ENCODE measurements at places on chromosomes 13 and 19.

- no peak for DNase-seq
Measured at GRCh38 chr13:112270951-112271350, 105.2 kb upstream of the SPACA7 start.

DNA sequence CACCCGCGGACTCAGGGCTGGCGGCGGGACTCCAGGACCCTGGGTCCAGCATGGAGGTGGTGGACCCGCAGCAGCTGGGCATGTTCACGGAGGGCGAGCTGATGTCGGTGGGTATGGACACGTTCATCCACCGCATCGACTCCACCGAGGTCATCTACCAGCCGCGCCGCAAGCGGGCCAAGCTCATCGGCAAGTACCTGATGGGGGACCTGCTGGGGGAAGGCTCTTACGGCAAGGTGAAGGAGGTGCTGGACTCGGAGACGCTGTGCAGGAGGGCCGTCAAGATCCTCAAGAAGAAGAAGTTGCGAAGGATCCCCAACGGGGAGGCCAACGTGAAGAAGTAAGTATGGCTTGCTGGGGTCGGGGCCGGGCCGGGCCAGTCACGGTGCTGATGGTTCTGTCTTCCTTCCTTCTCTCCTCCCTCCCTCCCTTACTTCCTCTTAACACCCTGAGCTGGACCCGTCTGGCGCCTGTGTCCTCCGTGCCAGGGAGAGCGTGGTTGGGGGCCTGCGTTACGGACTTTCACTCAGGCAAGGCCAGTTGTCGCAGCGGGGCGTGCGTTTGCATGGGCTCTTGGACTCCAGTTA is 1.4 kb downstream of the STK11 start:
- no peak for DNase-seq

DNA sequence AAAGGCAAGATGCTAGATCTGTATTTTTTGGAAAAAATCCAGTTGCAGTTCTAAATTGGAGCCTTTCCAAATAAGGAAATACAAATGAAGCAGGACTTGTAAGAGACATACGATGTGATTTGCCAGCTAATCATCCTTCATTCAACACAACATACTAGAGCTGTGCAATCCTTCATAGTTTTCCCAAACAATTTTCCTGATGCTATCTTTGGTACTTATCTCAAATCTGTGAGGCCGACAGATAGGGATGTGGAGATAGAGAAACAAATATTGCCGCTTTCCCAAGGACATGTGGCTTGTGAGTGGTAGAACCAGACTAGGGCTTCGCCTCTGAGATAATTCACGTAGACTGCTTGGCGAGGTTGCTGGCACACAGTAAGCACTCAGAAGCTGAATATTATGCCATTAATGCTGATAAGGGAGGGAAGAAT is 176.6 kb downstream of the LMO7 start:
- DNase-seq: no peak

GRCh38 chr13:49347650-49348385 is 96.0 kb downstream of the CAB39L start:
- no peak for DNase-seq

- DNase-seq: no peak
Measured at GRCh38 chr19:27734496-27735220, 1478.3 kb downstream of the UQCRFS1 start.

DNA sequence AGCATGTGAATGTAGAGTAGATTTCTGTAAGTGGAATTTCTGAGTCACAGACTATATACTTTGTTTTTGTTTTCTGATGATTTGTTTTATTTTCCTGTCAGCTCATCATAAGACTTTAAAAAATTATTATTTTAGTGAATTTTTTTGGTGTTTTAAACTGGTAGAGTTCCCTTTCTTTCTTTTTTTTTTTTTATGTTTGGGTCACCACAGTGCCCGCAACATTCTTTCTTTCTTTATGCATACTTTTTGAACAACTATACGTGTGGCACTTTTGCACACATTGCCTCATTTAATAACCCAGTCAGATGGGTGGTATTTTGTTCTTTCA is 46.0 kb downstream of the WDFY2 start:
- DNase-seq: no peak

- no peak for DNase-seq
Measured at GRCh38 chr19:38744298-38744681, at the start of gene CAPN12. TSS of gene CAPN12 (minus strand) at chr19:38744474. CDS start at chr19:38744165, 309 bp downstream.

DNA sequence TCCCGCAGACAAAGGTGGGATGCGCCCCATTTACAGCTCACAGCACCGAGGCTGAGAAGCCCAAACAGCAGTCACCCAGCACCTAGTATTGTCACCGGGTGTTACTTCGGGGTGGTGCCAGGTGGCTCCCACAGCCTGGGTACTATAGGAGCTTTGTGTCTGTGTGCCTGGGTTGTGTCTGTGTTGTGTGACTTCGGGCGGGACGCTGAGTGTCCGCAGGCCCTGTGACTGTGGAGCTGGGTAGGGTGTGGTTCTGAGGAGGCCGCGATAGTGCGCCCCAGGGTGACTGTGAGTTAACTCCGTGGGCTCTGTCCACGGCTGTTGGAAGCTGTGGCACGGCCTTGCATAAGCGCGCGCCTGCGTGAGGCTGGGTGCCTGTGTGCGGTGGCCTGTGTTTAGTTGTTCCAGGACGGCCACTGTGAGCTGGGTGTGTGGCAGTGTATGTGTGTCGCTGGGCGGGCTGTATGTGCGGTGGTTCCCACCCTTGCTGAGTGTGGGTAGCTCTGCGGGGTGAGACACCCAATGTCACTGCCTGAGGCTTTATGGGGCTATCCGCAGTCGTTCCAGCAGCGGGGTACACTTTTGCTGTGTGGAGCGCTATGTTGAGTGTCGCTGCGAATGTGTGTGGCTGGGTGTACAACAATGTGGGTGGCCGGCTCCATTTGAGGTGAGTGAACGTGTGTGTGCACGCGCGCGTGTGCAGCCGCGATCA is 559 bp upstream of the SSBP4 start:
- no peak for DNase-seq

GRCh38 chr13:29771247-29771646 is 79.2 kb downstream of the UBL3 start:
- DNase-seq: peak; percentile 1

DNA sequence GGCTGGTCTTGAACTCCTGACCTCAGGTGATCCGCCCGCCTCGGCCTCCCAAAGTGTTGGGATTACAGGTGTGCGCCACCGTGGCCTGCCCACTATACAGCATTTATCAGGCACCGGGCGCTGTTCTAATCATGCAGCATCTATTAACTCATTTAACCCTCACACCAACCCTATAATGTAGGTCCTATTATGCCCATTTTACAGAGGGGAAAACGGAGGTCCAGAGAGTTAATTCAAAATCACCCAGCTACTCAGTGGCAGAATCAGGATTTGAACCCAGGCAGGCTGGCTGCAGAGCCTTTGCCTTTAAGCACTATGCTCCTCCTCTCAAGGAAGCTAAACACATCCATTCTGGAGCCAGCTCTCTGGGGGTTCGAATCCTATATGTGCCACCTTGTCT is 54.3 kb downstream of the MAP4K1 start:
- no peak for DNase-seq

DNA sequence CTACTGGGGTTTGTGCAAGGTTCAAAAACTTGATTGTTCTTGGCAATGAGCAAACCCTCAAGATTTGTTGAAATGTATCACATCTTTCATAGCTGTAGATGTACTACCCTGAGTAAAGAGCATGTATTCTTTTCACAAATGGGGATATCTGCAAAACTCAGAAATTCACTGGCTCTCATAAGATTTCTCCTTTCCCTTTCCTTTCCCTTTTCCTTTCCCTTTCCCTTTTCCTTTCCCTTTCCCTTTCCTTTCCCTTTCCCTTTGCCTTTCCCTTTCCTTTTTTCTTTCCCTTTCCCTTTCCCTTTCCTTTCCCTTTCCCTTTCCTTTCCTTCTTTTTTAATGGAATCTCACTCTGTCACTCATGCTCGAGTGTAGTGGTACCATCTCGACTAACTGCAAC is 69.1 kb downstream of the FNDC3A start:
- DNase-seq: no peak

GRCh38 chr13:23430664-23431063 is 2.8 kb downstream of the SACS start:
- DNase-seq: no peak

- no peak for DNase-seq
Measured at GRCh38 chr19:50551034-50551714, 17.1 kb downstream of the LRRC4B start.

GRCh38 chr13:28983641-28984040 is 163.5 kb downstream of the MTUS2 start:
- no peak for DNase-seq

GRCh38 chr19:30881281-30881680 is 468.0 kb downstream of the TSHZ3 start:
- DNase-seq: no peak

DNA sequence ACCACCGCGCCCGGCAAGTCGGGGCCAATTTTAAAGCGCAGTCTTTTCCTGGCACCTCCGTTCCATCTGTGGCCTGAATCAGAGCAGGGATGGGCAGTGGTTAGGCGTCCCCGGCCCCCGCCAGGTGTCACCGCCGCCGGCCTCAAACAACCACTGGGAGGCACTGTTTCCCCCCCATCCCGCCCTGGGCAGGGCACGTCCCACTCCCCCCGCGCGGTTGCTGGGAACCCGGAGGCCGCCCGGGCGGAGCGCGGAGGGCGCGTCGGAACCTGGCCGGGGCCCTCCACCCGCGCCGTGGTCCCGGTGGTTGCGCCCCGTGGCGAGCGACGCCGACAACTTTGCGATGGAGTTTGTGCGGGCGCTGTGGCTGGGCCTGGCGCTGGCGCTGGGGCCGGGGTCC is at the start of gene GRIN3B:
GRIN3B (plus strand) TSS at position 325 of the 400 bp plus-strand sequence; CDS start at position 344, 19 bp downstream.
- DNase-seq: no peak

- no peak for DNase-seq
Measured at GRCh38 chr13:27319404-27319803, 48.8 kb downstream of the RASL11A start.

DNA sequence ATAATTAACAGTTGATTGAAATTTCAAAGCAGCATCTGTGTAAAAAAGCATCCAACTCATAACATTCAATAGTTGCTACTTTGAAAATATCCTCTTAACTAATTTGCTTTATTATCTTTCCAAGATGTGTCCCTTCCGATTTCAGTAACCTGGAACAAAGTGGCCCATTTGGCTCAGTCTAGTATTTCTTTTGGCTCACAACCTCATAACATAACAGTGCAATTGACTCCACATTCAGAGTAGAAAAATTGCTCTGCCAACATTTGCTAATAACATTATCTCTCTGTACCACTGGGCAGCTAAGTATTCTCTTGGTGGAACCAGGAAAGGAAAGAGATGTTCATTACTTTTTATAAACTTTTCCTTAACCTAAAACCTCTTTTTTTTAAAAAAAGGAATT is 571.1 kb upstream of the ARGLU1 start:
- DNase-seq: no peak

DNA sequence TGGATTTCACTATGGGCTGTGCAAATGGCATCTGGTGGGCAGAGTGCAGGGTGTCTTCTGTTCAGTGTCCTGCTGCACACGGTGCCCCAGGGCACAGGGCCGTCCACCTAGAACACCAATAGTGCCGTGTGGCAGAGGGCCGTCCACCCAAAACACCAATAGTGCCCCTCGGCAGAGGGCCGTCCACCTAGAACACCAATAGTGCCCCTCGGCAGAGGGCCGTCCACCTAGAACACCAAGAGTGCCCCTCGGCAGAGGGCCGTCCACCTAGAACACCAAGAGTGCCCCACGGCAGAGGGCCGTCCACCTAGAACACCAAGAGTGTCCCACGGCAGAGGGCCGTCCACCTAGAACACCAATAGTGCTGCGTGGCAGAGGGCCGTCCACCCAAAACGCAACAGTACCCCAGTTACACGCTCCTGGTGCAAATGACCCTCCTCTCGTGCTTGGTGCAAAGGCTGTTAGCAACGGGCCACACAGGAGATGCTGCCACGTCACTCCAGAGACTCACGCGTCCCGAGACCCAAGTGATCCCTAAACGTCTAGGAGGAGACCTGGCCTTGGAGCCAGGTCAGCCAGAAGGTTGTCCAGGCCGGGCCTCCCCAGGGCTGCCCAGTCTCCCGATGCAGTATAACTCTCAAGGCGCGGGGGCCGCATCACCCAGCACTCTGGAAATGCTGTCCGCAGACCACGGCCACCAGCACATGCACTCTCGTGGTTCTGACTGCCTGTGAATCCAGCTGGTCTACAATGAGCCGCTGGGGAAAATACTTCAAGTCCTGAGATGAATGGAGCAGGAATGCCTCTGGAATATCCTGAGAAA is 51.5 kb downstream of the RASA3 start:
- DNase-seq: no peak

DNA sequence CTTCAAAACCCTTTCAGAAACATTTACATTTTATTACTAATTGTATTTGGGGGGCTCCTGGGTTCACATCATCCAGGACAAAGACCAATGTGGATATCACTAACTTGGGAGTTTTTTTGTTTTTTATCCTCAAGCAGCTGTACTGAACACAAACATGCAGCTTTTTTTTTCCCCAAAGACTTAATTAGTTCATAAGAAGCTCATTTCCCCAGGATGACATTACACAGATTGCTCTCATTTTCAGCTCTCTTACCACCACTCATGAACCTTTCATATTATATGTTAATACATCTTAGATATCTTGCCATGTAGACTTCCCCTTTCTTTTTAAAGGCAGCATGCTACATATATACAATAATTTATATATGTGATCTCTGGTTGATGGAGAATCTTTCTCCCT is 118.7 kb upstream of the MAB21L1 start:
- DNase-seq: no peak

GRCh38 chr19:9151367-9151766 is 11.2 kb downstream of the ZNF317 start:
- no peak for DNase-seq

DNA sequence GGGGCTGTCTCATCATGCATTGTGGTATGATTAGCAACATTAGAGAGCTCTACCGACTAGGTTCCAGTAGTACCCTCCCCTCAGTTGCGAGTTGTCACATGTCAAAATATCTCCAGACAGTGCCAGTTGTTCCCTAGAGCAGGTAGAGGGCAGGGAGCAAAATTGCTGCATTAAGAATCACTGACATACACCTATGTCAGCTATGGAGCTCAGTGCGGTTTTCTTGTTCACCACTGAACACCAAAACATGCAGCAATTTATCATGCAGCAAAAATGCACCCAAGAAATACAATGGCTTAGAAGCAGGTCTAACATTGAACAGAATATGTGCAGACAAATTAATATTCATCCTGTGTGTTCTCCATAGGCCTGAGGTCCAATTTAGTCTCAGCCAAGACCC is 186.9 kb upstream of the STARD13 start:
- DNase-seq: no peak

DNA sequence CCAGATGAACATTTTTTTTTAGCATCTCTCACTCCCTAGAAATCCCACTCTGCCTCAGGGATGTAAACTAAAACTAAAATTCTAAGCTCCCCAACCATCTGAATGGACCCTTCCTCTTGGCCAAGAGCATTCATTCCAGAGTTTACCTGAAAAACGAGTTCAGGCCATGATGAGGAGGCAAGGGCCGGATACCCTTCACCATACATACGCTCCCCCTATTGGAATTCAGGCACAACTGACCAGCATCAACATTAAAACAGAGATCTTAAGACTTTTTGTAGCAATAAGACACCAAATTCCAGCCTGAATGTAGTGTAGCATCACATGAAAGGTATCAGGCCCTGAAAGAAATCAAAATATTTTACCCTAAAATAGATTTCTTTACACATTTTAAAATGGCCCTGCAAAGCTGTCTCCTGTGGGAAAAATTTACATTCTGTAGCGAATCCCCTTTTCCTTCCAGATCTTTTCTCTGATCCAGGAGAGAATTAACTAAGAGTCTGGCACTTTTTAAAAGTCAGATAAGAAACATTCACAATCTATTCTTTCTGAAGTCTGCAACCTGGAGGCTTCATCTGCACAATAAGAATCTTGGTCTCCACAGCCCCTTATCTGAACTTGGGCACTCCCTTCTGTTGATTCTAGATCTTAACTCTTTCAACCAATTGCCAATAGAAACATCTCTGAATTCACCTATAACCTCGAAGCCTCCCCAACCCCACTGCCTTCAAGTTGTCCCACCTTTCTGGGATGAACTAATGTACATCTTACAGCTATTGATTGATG is 888.5 kb downstream of the UQCRFS1 start:
- no peak for DNase-seq
